Mesendoderm (in vitro differentiated cells): ENCODE measurements at places on chromosomes 11 and 22.
A peak's percentile ranks its signal among the peaks of the same experiment; 100 is the strongest.

GRCh38 chr11:36791957-36792356 lies 193.9 kb upstream of the RAG2 start:
- no peaks in the 10 kb centered on the region for H3K4me1 ChIP-seq
- H3K4me3 ChIP-seq: no peak overlapping the region
- H3K36me3 ChIP-seq: no peaks in the 10 kb centered on the region
- DNase-seq: no peak
- no peaks in the 10 kb centered on the region for H3K27me3 ChIP-seq

DNA sequence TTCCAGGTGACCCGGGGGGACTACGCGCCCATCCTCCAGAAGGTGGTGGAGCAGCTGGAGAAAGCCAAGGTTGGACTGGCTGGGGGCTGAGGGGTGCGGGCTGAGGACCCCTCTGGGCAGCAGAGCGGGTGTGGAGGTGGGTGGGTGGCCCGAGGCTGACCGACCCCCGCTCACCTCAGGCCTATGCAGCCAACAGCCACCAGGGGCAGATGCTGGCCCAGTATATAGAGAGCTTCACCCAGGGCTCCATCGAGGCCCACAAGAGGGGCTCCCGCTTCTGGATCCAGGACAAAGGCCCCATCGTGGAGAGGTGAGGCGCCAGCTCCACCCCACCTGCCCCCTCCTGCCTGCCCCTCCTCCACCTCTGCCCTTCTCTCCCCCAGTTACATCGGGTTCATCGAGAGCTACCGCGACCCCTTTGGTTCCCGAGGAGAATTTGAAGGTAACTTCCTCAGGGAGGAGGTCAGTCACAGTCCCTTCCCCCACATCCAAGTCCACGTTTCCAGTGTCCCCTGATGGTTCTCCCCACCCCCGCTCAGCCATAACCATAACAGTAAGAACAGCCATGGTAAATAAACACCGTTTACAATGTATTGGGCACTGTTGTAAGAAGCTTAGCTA lies 11.2 kb downstream of the DPP3 start:
- no peaks in the 10 kb centered on the region for H3K4me1 ChIP-seq
- peak; percentile 45 for DNase-seq
- no peak overlapping the region for H3K4me3 ChIP-seq
- peaks cover 3% of the 10 kb centered on the region for H3K36me3 ChIP-seq
- no peaks in the 10 kb centered on the region for H3K27me3 ChIP-seq

DNA sequence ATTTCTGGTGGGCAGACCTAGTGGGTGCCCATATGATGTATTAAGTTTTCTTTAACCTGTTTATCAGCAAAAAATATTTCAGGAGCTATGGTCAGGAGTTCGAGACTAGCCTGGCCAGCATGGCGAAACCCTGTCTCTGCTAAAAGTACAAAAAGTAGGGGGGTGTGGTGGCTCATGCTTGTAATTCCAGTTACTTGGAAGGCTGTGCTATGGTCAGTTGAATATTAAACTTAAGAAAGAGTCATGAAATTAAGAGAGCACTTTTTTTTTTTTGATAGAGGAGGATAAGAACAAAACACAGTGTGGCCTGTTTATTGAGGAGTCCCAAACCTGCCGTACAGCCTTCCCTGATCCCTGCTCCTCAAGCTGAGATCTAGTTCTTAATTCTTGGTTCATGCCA lies 29.8 kb downstream of the OR6Q1 start:
- DNase-seq: no peak
- H3K27ac ChIP-seq: no peak overlapping the region
- no peaks in the 10 kb centered on the region for H3K36me3 ChIP-seq
- no peak overlapping the region for H3K4me3 ChIP-seq

GRCh38 chr11:92550411-92550810 lies 325.8 kb downstream of the FAT3 start:
- no peaks in the 10 kb centered on the region for H3K27me3 ChIP-seq
- H3K36me3 ChIP-seq: no peaks in the 10 kb centered on the region
- no peaks in the 10 kb centered on the region for H3K4me1 ChIP-seq
- H3K4me3 ChIP-seq: no peak overlapping the region

GRCh38 chr22:24284747-24285203 lies 14.1 kb downstream of the SPECC1L start:
- H3K27me3 ChIP-seq: no peaks in the 10 kb centered on the region
- H3K4me3 ChIP-seq: no peak overlapping the region
- peaks cover 5% of the 10 kb centered on the region for H3K4me1 ChIP-seq

DNA sequence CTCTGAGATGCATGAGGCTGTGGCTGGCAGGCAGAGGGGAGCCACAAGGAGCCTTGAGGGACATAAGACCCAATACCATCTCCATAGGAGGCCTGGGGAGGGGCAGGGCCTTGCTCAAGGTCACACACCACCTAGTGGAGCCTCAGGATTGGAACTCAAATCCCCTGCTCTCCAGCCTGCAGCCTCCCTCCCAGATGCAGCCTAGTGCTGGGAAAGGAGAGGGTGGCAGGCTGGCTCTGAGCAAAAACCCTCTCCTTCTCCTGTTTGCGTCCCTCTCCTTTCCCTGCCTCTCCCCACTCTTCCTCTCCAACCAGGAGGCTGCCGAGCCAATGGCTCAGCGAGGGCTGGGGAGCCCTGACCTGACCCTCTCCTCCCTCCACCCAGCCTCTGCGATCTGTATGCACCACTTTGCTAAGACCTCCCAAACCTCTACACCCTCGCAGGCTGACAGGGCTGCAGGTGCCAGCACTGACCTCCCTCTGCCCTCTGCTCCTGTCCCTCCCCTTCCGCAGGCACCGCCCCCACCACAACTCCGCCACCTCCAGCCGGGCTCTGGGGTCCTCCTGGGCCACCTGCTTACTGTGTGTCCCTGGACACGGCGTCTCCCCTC lies 14.7 kb downstream of the IGLL1 start:
- no peaks in the 10 kb centered on the region for H3K27me3 ChIP-seq
- peaks cover 6% of the 10 kb centered on the region for H3K4me1 ChIP-seq
- peak; percentile 84 for DNase-seq

DNA sequence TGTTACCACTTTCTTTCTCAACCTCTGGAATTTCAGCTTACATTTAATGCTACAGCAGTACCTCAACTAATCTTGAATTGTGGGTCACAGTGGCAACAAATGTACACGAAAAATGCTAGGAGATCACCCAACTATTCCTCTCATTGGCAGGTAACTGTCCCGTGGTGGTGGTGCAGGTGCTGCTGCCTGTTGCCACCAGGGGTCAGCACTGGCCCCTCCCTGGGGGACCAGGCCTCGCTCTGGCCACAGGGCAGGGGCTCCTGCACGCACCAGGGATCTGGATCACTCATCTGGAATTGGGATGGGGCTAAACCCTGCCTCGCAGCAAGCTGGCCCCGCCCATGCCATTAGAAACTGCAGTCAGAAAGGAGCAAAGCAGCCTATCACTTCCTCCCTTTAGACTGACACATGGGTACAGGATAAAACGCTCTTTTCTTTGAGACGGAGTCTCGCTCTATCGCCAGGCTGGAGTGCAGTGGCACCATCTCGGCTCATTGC lies 6.9 kb upstream of the POLDIP3 start:
- DNase-seq: peak; percentile 93
- no peaks in the 10 kb centered on the region for H3K27me3 ChIP-seq
- no peak overlapping the region for H3K4me3 ChIP-seq
- no peaks in the 10 kb centered on the region for H3K4me1 ChIP-seq

- H3K4me1 ChIP-seq: peaks cover 7% of the 10 kb centered on the region
- H3K36me3 ChIP-seq: no peaks in the 10 kb centered on the region
- no peak overlapping the region for H3K4me3 ChIP-seq
- H3K27me3 ChIP-seq: no peaks in the 10 kb centered on the region
- DNase-seq: peak; percentile 99
- H3K27ac ChIP-seq: peak overlapping the region; percentile 23
These were observed 11.9 kb downstream of the CHRM1 start for GRCh38 chr11:62909107-62909894.

GRCh38 chr11:71423181-71423790 lies 24.9 kb downstream of the DHCR7 start:
- H3K27me3 ChIP-seq: no peaks in the 10 kb centered on the region
- H3K4me1 ChIP-seq: no peaks in the 10 kb centered on the region
- H3K36me3 ChIP-seq: no peaks in the 10 kb centered on the region
- H3K4me3 ChIP-seq: no peak overlapping the region

DNA sequence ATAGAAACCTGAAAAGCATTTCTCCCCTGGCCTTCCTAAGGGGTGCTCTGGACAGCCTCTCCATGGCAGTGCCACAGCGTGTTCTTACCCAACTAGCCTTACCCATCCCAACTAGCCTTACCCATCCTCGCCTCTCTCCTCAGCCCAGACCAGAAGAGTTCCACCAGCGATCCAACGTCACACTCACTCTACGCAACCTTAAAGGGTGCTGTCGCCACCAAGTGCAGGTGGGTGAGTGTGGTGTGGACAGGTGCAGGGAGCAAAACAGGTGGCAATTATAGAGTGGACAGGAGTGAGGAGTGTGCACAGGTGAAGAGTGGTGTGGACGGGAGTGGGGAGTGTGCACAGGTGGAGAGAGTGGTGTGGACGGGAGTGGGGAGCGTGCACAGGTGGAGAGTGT lies 17.8 kb downstream of the TMEM121B start:
- H3K27me3 ChIP-seq: no peaks in the 10 kb centered on the region
- no peak overlapping the region for H3K27ac ChIP-seq
- peaks cover 9% of the 10 kb centered on the region for H3K36me3 ChIP-seq
- DNase-seq: no peak

DNA sequence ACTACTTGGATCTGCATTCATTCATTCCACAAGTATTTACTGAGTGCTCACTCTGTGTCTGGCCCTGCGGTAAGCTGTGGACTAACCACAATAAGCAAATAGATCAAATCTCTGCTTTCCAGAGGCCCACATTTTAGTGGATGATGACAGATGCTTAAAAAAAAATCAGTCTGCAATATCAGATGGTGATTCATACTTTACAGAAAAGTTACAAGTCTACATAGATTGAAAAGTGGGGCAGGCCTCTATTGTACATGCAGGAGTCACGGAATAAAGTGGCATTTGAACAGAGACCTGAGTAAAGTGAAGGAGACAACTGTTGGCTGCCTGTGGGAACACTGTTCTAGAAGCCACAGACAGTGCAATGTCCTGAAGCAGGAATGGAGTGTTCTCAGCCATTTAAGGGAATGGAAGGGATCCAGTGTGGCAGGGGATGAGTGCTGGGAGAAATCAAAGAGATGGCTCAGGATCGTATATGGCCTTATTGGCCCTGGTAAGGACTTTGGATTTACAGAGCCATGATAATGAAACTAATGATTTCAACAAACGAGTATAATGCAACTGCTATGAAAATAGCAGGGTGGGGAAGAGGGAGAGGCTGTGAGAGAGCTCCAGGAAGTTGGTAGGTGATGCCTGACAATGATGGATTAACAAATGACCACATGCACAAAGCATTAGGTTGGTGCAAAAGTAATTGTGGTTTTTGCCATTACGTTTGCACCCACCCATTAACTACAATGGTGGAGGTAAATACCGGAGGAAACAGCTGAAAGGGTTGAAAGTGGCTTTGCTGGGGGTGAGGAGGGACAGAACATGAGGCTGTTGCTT lies 31.1 kb downstream of the TMEM45B start:
- no peak for DNase-seq
- H3K4me1 ChIP-seq: no peaks in the 10 kb centered on the region
- H3K4me3 ChIP-seq: no peak overlapping the region
- no peak overlapping the region for H3K27ac ChIP-seq

GRCh38 chr11:111942829-111943228 lies 5.7 kb downstream of the DIXDC1 start:
- H3K27ac ChIP-seq: no peak overlapping the region
- H3K4me1 ChIP-seq: peaks cover 5% of the 10 kb centered on the region
- no peak overlapping the region for H3K4me3 ChIP-seq
- H3K36me3 ChIP-seq: no peaks in the 10 kb centered on the region
